ENCODE measurements at places on chromosomes 2 and 18. TPM values are rescaled to one million over a fixed set of nuclear protein-coding genes. Genes with fewer than 3 reads are reported as not detected.

Gene RAX
- not detected for total RNA-seq

Gene ALPG
- 0.22 TPM for total RNA-seq

Gene MARCO
- not detected for total RNA-seq

Gene SAG
- not detected for total RNA-seq

Gene HNRNPLL
- 27.5 TPM for total RNA-seq

Gene TANK
- total RNA-seq: 60.0 TPM

Gene SUMO1
- total RNA-seq: 140 TPM

Gene KLHL30
- 0.37 TPM for total RNA-seq

Gene ONECUT2
- 0.32 TPM for total RNA-seq

Gene HSPE1
- total RNA-seq: 683 TPM

Gene MAP3K20
- total RNA-seq: 35.9 TPM

Gene EVX2
- total RNA-seq: not detected

Gene TMEM150A
- 15.3 TPM for total RNA-seq
